ENCODE measurements at places on chromosomes 7 and 10.
A peak's percentile ranks its signal among the peaks of the same experiment; 100 is the strongest.

GRCh38 chr7:37290731-37291130 lies 157.9 kb downstream of the ELMO1 start:
- DNase-seq = no peak

DNA sequence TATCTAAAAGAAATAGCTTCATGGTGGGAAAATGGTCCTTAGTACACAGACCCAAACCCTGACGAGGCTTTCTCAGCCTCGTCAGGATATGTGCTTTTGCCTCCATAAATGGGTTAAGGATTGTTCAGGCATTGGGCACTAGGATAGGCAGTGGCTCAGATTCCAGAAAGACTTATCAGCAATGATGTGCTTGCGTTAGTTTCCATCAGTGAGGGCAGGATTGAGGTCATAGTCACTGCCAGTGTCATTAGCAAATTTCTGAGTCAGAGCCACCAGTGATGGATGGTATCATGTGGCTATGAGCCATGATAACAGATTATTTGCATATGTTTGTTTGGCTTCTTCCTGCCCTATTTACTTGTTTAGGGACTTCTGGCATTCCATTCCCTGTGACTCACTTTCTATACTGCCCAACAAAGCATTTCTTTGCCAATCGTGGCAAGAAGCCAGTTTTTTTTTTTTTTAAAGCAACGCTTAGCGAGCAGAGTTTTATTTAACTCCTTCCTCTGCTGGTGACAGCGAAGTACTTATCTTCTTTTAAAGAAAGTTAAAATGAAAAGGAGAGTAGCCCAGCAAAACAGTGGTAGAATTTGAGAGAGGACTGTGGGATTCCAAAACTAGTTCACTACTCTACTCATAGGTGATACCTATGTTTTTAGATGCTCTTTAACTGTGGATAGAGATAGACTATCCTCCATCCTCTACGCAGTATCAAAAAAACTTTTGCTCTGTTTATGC lies 44.4 kb downstream of the MYPN start:
- DNase-seq = no peak

DNA sequence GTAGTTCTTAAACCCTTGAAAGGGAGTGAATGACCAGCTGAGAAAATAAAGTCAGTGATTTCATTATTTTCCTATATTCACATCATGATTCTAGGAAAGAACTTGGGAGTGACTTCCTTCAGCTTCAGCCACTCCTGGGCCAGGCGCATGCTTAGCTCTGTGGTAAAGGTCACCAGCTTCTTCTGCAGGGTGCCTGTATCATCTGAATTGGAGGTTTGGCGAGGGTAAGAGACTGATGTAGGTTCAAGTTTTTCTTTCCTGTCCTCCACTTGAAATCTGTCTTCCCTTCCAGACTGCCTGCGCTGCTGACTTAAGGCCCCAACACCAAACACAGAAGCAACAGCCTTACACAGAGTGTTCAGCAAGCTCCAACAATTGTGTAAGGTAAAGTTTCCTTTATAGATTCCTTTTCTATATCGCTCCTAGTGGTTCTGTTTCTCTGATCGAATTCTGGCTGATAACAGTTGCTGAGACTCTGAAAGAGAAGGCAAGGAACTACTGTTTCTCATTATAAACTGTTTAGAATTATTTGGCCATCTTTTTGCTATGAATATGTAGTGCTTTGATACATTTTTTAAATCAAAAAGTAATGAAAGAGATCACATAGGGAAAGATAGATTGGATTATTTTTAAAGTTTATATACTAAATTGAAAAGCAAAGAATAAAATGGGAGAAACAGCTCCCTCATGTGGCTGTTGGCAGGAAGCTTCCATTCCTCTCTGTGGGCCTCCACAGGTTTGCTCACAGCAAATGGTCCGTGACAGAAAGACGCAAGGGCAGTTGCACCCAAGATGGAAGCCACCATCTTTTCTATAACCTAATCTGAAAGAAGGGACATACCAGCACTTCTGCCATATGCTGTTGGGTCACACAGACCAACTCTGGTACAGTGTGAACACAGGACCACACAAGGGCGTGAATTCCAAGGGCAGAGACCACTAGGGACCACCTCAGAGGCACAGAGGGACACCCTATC lies 14.0 kb downstream of the GATAD1 start:
- peak; percentile 38 for DNase-seq

GRCh38 chr10:50846753-50847152 lies 38.7 kb downstream of the A1CF start:
- no peak for DNase-seq

- no peak for DNase-seq
These were observed 3.6 kb downstream of the ADCK2 start for GRCh38 chr7:140676306-140676705.

- no peak for DNase-seq
These were observed 52.9 kb upstream of the CALD1 start for GRCh38 chr7:134726581-134726980.

DNA sequence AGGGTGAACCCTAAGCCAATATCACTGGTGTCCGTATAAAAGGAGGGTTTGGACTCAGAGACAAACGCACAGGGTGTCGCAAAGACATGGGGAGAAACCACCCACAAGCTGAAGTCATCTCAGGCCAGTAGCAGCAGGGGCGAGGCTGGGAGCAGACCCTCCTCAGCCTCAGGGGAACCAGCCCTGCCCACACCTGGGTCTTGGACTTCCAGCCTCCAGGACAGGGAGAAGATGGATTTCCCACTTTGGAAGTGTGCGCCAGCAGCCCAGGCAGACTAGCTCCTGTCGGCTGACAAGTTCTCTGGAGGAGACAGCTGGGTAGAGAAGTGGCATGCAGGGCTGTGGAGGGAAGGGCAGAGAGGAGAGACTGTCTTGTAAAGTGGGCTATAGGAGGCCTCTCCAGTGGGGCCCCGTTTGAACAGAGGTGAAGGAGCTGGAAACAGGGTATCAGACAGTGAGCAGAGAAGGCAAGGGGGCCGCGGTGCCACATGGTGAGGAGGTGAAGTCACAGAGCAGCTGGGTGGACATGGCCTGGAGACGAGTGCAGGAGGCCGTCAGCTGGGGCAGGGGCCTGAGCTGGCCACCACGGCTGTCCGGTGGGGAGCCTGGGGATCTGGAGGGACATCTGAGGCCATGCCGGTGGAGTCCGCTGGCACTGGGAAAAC lies 475.6 kb downstream of the PTPRN2 start:
- no peak for DNase-seq

DNA sequence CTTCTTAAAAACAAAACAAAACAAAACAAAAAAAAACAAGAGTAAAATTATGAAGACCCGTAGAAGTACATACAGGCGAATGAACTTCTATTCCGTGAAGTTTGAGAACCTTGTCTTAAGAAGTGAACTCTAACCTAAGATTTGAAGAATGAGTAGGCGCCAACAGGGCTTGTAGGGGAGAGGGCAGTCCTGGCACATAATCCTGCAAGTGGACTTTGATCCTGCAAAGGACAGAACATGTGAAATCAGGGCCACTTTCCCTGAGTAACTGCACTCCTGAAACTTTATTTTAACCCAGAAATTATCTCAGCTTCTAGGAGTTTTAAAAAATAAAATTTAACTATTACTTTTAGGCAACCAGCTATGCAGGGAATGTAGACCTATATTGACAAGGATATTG lies 62.0 kb downstream of the GNAT3 start:
- no peak for DNase-seq

- DNase-seq = no peak
These were observed 824.6 kb upstream of the IGFBP3 start for GRCh38 chr7:46745707-46746090.

- DNase-seq = peak; percentile 52
These were observed 13.1 kb downstream of the DDC start for GRCh38 chr7:50552139-50552538.

DNA sequence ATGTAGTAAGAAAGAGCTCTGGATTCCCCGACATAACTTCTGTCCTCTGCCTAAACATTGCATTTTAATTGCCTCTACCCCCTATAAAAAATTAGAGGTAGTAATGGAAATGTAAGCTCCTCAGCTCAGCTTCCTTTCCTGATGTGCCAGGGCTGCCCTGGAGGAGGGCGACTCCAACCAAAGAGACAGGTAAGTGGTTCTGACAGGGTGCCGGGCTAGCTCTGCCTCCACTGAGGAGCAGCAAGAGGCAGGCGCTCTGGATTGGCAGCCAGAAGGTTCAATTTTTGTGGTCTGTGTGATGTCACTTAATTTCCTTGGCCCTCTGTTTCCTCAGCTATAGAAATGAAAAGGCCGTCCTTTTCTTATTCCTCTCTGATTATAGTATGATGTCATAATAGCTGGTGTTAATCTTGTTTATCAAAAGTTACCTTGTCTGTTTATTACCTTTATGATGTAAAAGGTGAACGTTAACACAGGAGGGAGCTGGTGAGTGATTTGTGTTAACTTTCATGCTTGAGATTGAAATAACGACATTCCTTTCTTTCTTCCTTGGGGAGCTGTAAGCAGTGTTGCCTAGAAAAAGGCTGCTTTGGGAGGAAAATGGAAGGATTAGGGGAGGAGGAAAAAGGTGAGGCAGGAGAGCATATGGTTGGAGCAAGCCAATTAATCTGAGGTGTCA lies 51.8 kb downstream of the ANLN start:
- DNase-seq = no peak

- no peak for DNase-seq
These were observed 152.4 kb downstream of the DGKI start for GRCh38 chr7:137694405-137694804.

DNA sequence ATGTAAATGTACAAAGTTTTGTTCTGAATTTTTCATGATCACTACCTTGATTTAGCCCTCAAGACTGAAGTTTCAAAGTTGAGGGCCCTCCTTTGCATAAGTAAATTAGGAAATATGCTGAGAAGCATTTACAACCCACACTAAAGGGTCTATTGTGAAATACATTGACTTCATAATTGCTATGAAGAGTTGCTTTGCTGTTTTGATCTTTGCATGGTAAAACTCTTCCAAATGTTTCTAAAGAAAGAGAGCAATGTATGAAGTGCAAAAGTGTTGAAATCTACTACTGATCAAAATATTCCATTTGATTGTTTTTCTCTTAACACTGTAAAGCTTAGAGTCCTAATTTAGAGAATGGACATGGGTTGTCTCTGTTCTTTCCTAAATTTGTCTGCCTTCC lies 77.2 kb downstream of the C7orf25 start:
- no peak for DNase-seq

GRCh38 chr7:29881724-29882123 lies 75.4 kb downstream of the WIPF3 start:
- peak; percentile 11 for DNase-seq

GRCh38 chr10:28734938-28735759 lies 57.8 kb downstream of the BAMBI start:
- DNase-seq = no peak

- no peak for DNase-seq
These were observed 36.4 kb upstream of the FERD3L start for GRCh38 chr7:19181634-19182033.

All from NCI-H526 (cell line).